OCI-LY7 (cell line): ENCODE measurements at places on chromosomes 5 and 9.

DNA sequence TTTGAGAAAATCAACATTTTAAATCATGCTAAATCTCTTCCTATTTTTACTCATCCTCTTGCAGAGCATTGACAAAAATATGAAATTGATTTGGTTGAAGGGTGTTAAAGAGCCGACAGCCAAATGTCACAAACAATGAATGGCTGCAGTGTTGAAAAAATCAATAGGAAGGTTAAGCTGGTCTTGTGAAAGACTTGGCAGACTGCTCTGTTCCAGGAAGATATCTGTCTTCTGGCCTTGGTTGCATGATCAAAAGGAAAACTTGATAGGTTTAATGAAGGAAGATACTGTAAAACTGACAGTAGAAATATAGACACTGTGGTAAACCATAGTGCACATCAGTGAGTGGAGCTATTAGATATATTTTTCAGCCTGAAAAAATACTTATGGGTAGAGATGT, 103.6 kb downstream of the PBX3 start:
- no peak for DNase-seq

DNA sequence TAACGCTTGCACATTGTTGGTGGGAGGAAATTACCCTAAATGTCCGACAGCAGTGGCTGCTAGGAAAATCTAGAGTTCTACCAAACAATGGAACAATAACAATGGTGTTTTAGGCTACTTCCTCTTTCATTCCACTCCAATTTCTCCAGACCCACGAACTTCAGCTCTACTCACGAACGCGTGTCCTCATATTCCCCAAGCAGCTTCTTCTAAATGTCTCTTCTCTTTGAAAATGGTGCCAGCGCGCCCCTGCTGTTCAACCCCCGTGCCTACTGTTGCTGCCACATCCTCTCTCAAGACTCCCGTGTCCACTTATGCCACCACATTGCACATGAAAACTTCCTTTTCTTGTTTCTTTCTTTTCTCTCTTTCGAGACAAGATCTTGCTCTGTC, 25.6 kb downstream of the OR2V2 start:
- peak; percentile 73 for DNase-seq

DNA sequence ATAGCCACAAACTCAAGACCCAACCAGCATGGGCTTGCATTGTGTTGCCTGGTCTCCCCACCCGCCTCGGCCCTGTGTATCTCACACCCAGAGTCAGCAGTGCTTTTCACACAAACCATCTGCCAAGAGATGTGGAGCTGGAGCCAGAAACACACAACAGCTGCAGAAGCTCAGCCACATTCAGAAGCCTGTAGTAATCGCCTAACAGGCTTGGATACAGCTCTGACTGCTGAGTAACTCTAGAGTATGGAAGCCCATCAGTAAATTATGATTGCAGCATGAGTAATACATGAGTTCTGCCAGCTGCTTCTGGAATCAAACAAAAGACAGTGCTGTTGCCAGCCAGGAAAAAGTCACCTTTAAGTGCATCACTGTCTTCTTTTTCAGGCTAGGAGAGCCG, 16.0 kb downstream of the TEK start:
- DNase-seq: no peak

DNA sequence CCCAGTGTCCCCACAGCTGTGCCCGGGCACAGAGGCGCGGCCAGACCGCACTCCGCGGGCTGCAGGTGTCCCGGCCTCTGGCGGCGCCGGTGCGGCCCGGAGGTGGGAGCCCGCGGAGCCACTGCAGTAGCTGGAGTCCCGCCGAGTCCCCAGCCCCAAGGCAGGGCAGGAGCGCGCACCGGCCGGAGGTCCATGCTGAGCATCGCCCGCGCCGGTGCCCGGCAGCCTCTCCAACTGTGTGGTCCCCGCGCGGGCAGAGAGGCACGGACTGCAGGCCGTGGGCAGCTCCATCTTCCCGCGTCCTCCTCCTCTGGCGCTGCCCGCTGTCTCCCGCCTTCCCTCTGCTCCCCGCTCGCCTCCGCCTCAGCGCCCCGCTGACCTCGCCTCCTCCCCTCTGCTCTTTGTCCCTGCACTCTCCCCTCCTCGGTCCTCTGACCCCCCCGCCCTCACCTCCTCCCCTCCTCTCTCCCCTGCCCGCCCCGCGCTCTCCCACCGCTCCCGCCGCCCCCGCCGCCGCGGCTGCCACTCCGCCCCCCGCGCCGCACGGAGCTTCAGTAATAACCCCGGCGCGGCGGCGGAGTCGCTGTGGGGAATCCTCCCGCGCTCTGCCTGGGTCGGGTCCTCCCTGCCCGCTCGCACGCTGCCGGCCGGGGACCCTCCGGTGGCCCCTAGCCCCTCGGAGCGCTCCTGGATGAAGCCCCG, at the start of gene ADAMTS16:
Gene ADAMTS16 (plus strand): TSS at position 554 of the 702 bp plus-strand sequence. CDS start 138 bp downstream, at position 692.
- no peak for DNase-seq

- DNase-seq: no peak
Observed at GRCh38 chr5:26388976-26389375, 649.4 kb downstream of the CDH9 start.

DNA sequence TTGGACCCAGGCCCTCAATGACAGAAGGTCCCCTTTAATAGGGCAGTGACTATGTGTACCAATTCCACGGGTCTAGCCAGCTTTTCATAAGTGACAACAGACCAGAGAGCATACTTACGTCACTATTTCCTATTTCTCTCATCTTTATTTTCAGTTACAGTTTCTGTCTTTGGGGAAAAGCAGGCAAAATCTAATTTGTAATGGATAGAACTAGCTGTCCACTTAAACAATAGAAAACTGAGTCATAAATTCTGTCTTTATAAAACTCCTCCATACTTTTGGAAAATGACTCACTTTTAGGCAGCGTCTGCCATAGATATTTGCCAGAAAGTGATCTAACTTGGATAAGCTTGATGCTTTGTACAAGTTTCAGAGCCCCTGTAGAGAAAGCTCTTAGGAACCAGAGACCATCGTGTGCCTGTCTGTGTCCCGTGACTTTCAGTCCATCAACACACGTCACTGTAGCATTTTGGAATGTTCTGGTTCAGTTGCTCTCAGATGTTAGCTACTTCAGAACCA, 101.9 kb downstream of the F2RL2 start:
- no peak for DNase-seq
